ENCODE measurements at places on chromosomes 7 and 10.
A peak's percentile ranks its signal among the peaks of the same experiment; 100 is the strongest.

- DNase-seq: no peak
These were observed 28.2 kb upstream of the ZPBP start for GRCh38 chr7:50121286-50121685.

DNA sequence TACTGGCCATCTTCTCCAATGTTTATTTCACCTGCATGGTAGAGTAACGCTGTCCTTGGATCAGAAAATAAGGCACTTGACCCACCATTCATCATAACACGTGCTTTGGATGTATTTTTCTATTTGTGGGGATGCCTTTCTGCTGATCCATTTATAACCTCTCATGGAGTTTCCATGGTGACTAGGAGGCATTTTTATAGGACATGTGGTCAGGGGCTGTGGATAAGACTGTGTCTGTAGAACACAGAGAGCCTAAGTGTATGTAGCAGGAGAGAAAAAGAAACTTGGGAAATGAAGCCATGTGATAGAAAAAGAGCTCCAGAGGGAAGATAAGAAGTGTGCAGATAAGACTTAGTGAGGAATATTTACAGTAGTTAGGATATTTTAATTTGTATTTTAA, 184.2 kb downstream of the POU6F2 start:
- DNase-seq: no peak

DNA sequence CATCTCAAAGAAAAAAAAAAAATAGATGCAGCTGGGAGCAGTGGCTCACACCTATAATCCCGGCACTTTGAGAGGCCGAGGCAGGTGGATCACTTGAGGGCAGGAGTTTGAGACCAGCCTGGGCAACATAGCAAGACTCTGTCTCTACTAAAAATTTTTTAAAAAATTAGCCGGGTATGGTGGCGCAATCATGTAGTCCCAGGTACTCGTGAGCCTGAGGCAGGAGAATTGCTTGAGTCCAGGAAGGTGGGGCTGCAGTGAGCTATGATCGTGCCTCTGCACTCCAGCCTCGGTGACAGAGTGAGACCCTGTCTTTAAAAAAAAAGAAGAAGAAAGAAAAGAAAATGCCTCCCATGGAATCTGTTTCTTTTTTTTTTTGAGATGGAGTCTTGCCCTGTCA, 31.9 kb downstream of the GTF2IRD1 start:
- DNase-seq: no peak

DNA sequence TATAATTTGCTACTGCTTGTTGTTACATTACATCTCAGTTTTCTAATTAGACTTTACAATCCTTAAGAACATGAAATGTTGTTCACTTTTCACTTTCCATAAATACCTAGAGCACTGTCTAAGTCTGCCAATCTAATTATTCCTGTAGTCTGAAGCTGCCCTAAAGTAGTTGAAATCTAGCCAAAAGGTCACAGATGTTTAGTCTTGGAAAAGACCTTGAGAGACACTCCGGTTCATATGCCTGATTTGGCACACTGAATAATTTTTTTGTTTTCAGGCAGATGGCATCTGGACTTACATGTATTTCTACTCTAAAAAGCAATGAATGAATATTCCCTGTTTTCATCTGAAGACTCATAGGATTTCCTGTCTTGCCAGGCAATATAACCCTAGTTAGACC, 359.1 kb downstream of the ANKRD7 start:
- DNase-seq: no peak

- DNase-seq: no peak
These were observed 46.1 kb downstream of the SLIT1 start for GRCh38 chr10:97139651-97140048.

DNA sequence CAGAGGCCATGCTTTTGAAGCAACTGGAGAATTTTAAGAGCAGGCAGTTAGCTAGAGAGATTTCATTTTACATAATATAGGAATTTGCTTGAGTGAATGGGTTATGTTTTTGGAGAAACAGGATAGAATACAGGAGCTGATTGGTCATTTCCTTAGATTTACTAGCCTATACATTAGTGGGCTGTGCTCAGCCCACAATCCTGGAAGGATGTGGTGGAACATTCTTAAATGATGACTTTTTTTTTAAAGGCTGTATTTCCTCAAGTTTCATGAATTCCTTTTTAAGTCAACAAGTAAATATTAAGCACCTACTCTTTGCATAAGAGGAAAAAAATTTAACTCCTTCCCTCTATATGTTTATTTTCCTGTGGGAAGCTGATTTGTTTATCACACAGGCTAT, 314.4 kb upstream of the BMPER start:
- DNase-seq: no peak

DNA sequence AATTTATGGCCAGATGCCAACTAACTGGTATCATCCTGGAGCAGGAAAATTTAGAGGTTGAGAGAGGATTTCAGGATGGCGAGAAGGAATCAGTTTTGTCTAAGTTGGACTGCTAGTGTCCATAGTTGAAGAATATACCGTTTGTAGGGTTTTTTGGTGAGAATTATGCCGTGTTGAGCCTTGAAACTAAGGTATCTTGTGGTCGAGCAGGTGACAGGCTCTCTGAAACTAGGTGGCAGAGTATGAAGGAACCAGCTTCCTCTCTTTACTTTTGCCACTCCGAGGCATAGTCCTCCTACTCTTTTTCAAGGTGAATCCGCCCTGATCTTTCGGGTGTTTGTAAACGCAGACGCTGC, 9.7 kb downstream of the MDFIC start:
- DNase-seq: peak; percentile 17

DNA sequence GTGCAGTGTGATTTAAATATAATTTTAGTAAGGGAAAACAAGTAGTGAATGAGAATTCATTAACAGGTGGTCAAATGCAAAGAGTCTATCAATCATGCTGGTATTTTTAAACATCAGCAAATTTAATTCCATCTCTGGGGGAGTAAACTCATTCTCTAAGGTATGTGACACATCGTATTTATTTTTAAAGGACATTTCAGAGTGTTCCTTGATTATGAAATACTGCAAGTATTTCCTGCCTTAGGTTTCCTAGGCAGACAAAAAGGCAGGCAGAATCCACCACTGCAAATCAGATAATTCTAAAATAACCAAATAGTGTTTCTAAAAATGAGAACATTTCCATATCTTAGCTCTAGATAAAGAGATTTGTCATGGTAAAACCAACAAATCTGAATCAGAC, 193.8 kb downstream of the LRRTM3 start:
- no peak for DNase-seq

DNA sequence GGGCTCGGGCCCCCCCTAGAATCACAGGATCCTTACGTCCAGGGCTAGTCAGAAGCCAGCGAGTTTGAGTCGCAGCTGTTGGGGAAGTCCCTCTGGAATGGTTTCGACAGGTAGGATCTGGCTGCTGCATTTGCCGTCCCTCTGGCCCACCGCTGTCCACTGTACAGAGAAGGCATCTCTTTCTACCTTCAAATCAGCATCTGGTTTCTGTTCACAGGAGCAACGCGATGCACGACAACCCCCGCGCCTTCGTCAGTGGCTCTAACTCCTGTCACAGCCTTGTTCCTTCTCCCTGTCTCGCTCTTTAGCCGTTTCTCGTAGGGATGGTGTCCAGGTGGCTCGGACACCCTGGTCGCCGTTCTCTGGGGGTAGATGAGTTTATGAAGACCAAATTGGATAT, 11.2 kb upstream of the PFKFB3 start:
- no peak for DNase-seq

GRCh38 chr7:130296221-130296951, 3.4 kb downstream of the CPA4 start:
- no peak for DNase-seq

GRCh38 chr10:104666106-104666505, 25.0 kb downstream of the SORCS3 start:
- DNase-seq: no peak

- no peak for DNase-seq
These were observed 33.2 kb upstream of the VCL start for GRCh38 chr10:73964743-73965142.

GRCh38 chr7:51354897-51355296, 38.3 kb upstream of the COBL start:
- no peak for DNase-seq

DNA sequence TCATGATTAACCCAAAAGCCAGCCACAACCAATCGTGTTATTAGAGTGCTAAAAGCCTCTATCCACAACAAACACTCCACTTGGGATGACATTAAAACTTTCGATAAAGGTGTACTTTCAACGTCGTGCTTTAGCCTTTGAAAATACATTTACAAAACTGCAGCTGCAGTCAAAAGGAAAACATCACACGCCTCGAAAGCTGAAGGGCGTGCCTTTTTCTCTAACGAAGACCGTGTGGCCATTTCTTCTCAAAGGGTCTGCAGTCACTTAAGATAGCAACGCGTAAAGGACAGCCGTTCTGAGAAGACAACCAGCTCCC, 1.1 kb downstream of the ARHGAP12 start:
- no peak for DNase-seq

GRCh38 chr10:37269554-37270256, 144.3 kb downstream of the ANKRD30A start:
- DNase-seq: no peak

GRCh38 chr10:93085272-93085859, 11.7 kb downstream of the CYP26A1 start:
- no peak for DNase-seq

- DNase-seq: no peak
These were observed 201.4 kb downstream of the HECW1 start for GRCh38 chr7:43313628-43314378.

DNA sequence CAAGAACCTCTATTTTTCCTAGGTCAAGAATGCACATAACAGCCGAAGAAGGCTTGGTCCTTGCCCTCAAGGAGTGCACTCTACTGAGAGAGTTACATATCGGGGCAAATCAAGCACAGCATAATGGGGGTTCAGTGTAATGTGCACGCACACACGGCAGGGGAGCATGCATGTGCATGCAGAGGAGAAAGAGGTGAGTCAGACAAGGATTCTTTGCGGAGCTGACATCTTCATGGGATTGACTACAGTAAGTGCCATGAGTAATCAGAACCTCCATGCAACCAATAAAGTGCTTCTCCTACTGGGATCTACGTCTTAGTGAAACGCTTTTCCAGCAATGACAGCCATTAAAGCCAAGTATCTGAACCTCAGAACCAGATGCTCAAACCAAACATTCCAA, 123.6 kb downstream of the RNF216 start:
- DNase-seq: no peak

DNA sequence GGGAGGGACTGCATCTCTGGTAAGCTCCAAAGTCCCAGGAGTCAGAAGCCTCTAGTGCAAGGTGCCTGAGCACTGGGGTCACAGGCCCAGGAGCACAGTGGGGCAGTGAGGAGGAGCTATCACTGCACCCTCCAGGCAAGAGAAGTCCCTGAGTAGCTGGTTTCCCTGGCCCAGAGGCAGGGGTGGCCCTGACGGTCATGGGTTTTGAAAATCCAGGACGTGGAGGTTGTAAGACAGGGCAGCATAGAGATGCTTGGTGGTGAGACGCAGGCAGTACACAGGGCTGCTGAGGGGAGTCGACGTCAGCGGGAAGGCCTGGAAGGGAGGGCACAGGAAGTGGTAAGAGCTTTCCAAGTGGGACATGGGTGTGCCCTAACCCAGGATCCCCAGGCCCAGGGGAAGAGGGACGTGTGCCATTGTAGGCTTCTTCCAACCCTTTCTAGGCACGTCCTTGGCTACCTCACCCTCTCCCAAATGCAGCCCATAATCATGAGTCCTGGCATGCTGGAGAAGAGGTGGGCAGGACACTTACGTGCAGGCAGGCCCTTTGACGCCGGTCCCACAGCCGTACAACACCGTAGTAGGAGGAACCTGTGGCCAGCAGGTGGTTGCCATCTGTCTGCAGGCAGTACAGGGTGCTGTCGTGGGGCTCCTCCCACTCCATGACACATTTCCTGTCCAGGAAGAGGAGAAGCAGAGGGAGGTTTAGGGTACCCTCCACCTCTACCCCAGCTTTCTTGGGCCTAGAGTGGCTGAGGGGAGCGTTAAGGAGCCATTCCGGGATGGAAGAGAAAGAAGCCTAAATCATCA, 23.2 kb downstream of the DPCD start:
- DNase-seq: no peak

GRCh38 chr10:67011981-67012380, 86.1 kb downstream of the LRRTM3 start:
- no peak for DNase-seq

GRCh38 chr10:7409045-7409731, 1.6 kb downstream of the SFMBT2 start:
- DNase-seq: peak; percentile 52

All from stimulated activated CD8-positive, alpha-beta memory T cell treated with anti-CD3 and anti-CD28 coated beads, Interleukin-7, amount 100 ng/mL, for 4 hours (primary cell).